ENCODE measurements at places on chromosomes 1 and 21. TPM values are rescaled to one million over a fixed set of nuclear protein-coding genes. Genes with fewer than 3 reads are reported as not detected.

DNA sequence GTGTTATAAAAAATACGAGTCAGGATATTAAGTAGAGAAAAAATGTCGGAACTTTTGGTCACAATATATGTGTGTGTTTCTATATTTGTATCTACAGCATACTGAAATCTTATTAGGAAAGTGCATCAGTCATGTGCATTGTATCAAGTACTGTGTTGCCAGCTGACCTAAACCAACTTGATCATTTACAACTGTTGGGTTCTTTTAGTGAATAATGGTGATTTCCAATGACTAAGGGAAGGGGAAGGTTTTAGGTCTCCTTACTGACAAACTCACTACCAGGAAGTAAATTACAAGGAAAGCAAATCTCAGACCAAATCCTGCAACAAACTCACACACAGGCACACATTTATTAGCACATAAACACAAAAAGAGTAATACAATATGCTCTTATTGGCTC lies 142.7 kb downstream of the TSEN15 start:
- no peak overlapping the region for H3K27ac ChIP-seq
- H3K36me3 ChIP-seq, result no peaks in the 10 kb centered on the region

DNA sequence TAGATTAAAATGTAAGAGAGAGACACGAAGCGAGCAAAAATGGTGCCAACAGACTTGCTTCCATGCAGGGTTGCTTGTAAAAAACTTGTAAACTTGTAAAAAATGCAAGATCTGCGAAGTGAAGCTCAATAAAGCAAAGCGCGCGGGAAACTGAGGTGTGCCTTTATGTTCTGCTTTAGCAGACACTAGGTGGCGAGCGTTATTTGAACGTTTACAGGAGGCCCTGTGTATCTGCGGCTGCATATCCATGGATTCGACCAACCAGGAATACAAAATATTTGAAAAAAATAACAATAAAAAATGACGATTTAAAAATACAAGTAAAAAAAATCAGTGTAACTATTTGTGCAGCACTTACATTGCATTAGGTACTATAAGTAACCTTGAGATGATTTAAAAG lies 1.5 kb downstream of the UBE2G2 start:
- H3K36me3 ChIP-seq, result no peaks in the 10 kb centered on the region
- no peaks in the 10 kb centered on the region for H3K4me1 ChIP-seq
- DNase-seq, result no peak
- H3K27me3 ChIP-seq, result no peaks in the 10 kb centered on the region
- H3K4me3 ChIP-seq, result no peak overlapping the region

- no peaks in the 10 kb centered on the region for H3K4me1 ChIP-seq
- H3K27ac ChIP-seq, result no peak overlapping the region
- H3K4me3 ChIP-seq, result no peak overlapping the region
- no peaks in the 10 kb centered on the region for H3K27me3 ChIP-seq
Measured at GRCh38 chr21:34630536-34631143, 15.7 kb upstream of the RCAN1 start.

DNA sequence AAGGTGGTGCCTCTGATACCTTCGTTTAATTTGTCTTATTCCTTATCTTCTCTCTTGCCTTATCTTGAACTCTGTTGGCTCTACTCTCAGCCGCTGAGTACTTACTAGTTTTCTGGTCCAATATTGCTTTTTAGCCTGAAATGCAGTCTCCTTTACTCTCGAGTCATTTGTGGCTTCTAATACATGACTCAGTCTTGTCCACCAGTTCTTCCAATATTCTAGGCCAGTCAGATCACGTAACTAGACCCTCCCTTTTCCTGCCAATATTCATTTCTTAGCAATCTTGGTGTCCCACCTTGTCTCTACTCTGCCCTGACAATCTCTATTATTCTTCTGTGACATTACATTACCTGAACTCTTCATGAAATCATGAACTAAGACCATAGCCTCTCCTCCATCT lies 555.8 kb downstream of the DPYD start:
- no peaks in the 10 kb centered on the region for H3K27me3 ChIP-seq
- no peaks in the 10 kb centered on the region for H3K36me3 ChIP-seq
- no peaks in the 10 kb centered on the region for H3K4me1 ChIP-seq
- no peak overlapping the region for H3K27ac ChIP-seq
- no peak overlapping the region for H3K4me3 ChIP-seq
- DNase-seq, result no peak

DNA sequence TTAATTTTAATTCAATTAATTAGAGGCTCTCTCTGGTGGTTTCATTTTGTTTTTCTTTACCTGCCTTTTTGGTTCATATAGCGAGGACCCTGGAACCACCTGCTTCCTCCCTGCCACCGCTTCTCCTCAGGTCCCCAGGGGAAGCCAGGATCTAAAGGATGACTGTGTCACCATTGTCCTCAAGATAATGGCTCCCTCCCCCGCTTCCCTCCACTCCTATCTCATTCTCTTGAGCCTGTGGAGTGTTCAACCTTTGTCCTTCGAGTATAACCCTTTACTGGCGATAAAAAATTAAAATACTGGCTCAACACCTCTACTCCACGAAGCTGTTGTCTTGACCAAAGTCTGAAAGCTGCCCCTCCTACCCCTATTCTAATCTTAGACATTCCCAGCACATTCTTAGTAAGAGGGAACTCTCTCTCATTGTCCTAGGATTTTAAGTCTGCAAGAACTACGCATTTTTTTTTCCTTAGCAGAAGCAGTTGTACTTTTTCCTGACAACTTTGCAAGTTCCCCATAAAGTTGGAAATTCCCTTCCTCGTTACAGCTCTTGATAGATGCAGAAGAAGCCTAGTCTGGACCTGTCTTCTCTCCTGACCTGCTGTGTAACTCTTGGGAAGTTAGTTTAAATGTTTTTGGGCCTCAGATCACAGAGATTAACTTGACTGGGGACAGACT lies 12.6 kb upstream of the MAPKAPK2 start:
- peak overlapping the region; percentile 70 for H3K27ac ChIP-seq
- no peak overlapping the region for H3K4me3 ChIP-seq
- no peak for DNase-seq

DNA sequence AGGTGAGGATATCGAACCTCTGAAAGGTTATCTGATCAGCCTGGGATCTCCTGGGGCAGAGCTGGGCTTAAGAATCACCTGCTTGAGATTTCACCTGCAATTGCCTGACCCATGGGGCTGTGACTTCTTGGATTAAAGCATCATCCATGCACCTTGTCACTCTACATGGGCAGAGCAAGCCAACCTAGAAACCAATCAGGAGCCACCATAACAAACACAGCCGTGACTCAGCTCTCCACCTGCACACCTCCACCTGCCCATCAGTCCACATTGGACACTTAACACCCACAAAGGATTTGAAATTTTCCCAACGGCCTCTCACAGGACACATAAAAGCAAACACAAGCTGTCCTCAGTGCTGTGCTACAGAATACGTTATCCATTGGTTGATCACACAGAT lies 35.1 kb upstream of the ETS2 start:
- H3K4me3 ChIP-seq, result no peak overlapping the region
- H3K27ac ChIP-seq, result no peak overlapping the region
- no peak for DNase-seq
- no peaks in the 10 kb centered on the region for H3K36me3 ChIP-seq

DNA sequence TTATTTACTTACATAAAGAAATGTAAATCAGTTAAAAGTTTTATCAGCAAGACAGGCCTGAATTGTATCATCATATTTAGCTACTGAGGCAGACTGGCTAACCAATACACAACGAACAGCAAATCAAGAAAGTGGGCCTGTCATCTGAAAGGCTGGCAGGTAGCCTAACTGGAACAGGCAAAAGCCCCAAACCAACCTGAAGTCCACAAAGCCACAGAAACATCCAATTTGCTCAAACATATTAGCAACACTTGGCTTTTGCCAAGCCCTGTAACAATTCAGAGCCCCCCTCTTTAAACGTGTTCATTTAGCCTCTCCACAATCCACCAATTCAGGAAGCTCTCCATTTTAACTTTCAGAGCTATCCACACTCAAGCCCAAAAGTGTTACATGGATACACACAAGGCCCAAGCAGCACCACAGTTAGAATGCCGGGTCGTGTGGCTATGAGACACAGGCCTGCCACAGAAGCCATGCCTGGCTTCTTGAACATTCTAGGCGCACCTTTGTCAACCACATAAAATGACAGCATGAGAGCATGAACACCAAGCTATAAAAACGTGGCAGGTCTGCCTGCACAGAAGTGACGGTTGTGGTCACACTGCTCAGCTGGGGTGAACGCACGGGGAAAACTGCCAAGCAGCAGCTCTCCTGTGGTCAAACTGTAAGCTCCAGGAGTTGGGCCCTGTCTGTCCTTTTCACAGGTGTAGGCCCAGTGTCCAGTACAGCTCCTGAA lies 49.3 kb downstream of the CD34 start:
- peak overlapping the region; percentile 71 for H3K27ac ChIP-seq
- H3K4me1 ChIP-seq, result peaks cover 12% of the 10 kb centered on the region
- no peaks in the 10 kb centered on the region for H3K27me3 ChIP-seq
- H3K36me3 ChIP-seq, result peaks cover 4% of the 10 kb centered on the region
- no peak for DNase-seq

- H3K4me1 ChIP-seq, result no peaks in the 10 kb centered on the region
- no peak overlapping the region for H3K4me3 ChIP-seq
- peak; percentile 38 for DNase-seq
- no peaks in the 10 kb centered on the region for H3K36me3 ChIP-seq
- H3K27me3 ChIP-seq, result no peaks in the 10 kb centered on the region
- H3K27ac ChIP-seq, result no peak overlapping the region
Measured at GRCh38 chr1:203281033-203281432, 24.3 kb upstream of the BTG2 start.

GRCh38 chr1:119532324-119532910 lies 25.4 kb downstream of the HSD3B1 start:
- H3K4me1 ChIP-seq, result no peaks in the 10 kb centered on the region
- DNase-seq, result no peak
- no peak overlapping the region for H3K27ac ChIP-seq
- H3K36me3 ChIP-seq, result no peaks in the 10 kb centered on the region
- H3K27me3 ChIP-seq, result no peaks in the 10 kb centered on the region
- no peak overlapping the region for H3K4me3 ChIP-seq

DNA sequence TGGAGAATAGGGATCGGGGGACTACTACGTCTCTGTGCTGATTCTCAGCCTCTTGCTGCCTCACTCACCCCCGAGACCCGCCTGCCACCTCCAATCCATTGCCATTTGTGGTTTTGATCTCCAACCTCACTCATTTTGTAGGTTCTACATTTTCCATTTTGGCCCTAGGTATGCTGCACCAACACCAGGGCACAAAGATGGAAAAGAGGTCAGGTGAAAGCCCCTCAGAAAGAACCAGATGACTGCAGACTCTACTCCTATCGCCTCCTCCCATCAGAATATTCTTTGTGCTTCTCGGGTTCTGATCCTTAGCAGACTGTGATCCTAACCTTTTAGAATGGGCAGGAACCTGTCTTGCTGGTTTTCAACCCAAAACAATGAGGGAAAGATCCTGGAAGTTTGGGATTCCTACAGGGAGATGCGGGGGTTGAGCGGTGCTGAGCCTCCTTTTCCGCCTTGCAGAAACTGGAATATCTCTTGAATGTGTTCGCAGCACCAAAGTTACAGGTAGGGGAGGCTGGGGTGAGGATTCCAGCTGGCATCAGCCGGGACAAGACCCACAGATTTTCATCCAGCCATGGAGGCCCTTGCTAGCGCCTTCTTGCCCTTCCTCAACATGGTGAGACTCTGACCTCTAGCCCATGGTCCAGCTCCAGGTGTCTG lies 53.1 kb downstream of the RHBG start:
- H3K4me1 ChIP-seq, result no peaks in the 10 kb centered on the region
- DNase-seq, result no peak
- peaks cover 6% of the 10 kb centered on the region for H3K27me3 ChIP-seq
- no peaks in the 10 kb centered on the region for H3K36me3 ChIP-seq
- H3K4me3 ChIP-seq, result no peak overlapping the region
- no peak overlapping the region for H3K27ac ChIP-seq

The AGO4 gene
- 39.9 TPM for total RNA-seq

The PGLYRP3 gene
- total RNA-seq, result not detected

The TMEM200B gene
- 18.2 TPM for total RNA-seq

The LTN1 gene
- total RNA-seq, result 36.8 TPM

The TNFAIP8L2 gene
- 4.1 TPM for total RNA-seq

The PGLYRP4 gene
- total RNA-seq, result not detected

The PLXNA2 gene
- 33.3 TPM for total RNA-seq
